Heart right ventricle (tissue), 16 donors: ENCODE measurements at places on chromosomes 3 and 15. TPM values are rescaled to one million over a fixed set of nuclear protein-coding genes. Genes with fewer than 3 reads are reported as not detected.

The ADCY5 gene
- 154 TPM for total RNA-seq

The RARRES1 gene
- total RNA-seq = 38.2 TPM

The TTC21A gene
- 1.3 TPM for total RNA-seq

The HGD gene
- total RNA-seq = not detected

The RLBP1 gene
- not detected for total RNA-seq

The CRABP1 gene
- not detected for total RNA-seq

The TM4SF18 gene
- 6.4 TPM for total RNA-seq

The APOD gene
- 73.9 TPM for total RNA-seq

The GASK1A gene
- total RNA-seq = 0.28 TPM

The ZMYND10 gene
- 0.15 TPM for total RNA-seq

The TRNT1 gene
- 10.7 TPM for total RNA-seq

The CFAP44 gene
- 2.1 TPM for total RNA-seq

The TWF2 gene
- total RNA-seq = 102 TPM

The PLCB2 gene
- 24.4 TPM for total RNA-seq

The IL20RB gene
- 0.12 TPM for total RNA-seq

The SHF gene
- 5.5 TPM for total RNA-seq

The GSK3B gene
- total RNA-seq = 50.6 TPM

The ELP6 gene
- total RNA-seq = 22.0 TPM

The PLA2G4E gene
- total RNA-seq = not detected
